ENCODE measurements at places on chromosomes 5 and 9. TPM values are rescaled to one million over a fixed set of nuclear protein-coding genes. Genes with fewer than 3 reads are reported as not detected.

Gene DMGDH
- 0.38 TPM for total RNA-seq

Gene TAF11L10
- total RNA-seq: not detected

Gene SH3PXD2B
- total RNA-seq: 20.7 TPM

Gene WNT8A
- total RNA-seq: not detected
